ENCODE measurements at places on chromosomes 6 and 20.
A peak's percentile ranks its signal among the peaks of the same experiment; 100 is the strongest.

DNA sequence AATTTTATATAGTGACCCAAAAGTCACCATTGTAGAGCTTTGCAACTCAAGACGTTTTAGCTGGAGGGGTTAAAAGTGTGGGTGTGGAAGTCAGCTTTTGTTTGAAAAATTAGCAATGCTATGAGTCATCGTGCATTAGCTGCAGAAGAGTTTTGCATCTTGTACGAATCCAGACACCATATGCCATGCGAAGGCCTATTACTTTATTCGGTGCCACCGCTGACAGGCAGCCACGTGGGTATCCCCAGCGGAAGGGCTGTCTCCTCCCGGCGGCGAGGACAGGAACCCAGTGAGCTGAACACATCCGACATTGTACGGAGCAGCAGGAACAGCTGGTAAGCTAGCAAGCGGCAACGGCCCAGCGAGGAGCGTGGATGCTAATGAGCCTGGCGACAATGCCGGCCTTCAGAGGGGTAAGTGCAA lies 84.4 kb downstream of the INSM1 start:
- no peak for DNase-seq

DNA sequence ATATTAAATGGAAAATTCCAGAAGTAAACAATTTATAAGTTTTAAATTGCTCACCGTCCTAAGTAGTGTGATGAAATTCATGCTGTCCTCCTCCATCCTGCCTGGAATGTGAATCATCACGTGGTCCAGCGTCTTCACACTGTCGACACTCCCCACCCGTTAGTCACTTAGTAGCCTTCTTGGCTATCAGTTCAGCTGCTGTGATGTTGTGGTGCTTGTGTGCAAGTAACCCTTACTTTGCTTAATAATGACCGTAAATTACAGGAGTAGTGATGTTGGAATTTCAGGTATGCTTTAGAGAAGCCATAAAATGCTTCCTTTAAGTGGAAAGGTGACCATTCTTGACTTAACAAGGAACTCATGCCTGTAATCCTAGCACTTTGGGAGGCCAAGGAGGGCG lies 25.2 kb downstream of the RIOK1 start:
- no peak for DNase-seq

- DNase-seq = no peak
Observed at GRCh38 chr6:139862311-139862710, 487.9 kb upstream of the CITED2 start.

GRCh38 chr6:100915876-100916275 lies 34.7 kb upstream of the ASCC3 start:
- DNase-seq = no peak

DNA sequence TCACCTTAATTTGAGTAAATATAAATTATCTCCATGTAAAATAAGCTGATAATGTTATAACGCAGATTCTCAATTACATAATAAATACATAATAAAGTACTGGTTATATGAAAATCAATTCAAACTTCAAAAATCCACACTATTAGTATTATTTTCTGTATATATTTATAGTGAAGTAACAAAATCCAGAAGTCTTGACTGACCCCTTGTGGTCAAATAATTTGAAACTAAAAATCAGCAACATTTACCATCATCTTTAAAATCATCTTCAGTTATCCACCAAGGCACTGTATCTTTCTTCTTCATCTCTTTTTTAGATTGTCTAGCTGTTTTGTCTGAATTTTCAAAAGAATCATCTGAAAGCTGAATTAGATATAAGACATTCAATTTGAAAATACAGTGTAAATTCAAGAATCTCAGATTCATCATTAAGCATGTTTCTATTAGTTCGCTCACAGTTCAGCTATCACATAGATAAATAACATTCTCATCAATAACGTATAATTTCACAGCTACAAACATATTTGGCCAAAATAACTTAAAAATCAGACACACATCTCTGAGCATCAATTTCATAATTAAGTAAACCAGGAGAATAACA lies 6.5 kb downstream of the CEP162 start:
- DNase-seq = no peak

DNA sequence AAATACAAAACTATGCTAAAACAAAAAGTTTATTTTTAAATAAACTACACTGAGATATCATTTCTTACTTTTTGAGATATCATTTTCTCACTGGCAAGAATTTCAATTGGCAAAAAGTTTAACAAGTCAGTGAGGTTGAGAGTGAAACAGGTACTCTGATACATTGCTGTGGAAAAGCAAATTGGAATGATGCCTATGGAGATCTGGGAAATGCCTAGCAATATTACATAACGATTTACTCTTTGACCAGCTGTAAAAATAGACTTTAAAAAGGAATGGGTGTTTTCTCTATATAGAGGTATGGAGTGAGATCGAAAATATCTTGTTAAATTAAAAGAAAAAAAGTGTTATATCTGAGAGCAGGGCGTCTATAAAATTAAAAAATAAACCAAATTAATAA lies 16.9 kb downstream of the CGAS start:
- no peak for DNase-seq

- DNase-seq = no peak
Observed at GRCh38 chr6:32189742-32190053, 304 bp downstream of the PBX2 start.

DNA sequence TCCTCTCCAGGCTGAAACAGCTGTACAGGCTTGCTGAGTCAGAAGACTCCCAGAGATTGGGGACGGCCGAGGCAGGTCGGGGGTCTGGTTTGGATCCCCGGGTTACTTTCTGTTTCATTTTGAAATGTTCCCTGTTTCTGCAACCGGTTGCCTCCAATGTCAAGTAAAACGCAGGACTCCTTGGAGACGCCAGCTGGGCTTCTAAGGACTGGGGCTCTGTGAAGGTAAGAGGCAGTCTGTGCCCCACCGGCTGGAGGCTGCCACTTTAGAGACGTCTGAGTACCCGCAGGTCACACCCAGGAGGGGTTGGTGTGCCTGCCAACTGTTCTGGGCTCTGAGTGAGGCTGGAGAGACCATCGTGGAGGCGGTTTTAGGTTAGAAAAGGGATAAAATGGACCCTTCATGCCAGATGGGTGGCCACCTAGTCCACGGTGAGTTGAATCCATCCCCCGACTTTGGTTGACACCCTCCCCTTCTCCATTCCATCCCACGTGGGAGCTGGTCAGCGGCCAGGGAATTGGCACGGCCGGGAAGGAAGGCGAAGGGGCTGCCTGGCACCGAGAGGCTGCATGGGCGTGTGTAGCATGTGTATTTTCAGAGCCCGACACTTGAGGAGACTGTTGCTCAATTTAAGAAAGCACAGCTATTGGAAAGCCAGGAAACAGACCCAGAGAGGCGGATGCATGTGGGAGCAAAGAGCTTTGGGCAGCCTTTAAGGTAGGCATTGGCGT lies 240.9 kb downstream of the PHACTR1 start:
- DNase-seq = peak; percentile 2

GRCh38 chr6:100229512-100229911 lies 235.2 kb downstream of the SIM1 start:
- no peak for DNase-seq

DNA sequence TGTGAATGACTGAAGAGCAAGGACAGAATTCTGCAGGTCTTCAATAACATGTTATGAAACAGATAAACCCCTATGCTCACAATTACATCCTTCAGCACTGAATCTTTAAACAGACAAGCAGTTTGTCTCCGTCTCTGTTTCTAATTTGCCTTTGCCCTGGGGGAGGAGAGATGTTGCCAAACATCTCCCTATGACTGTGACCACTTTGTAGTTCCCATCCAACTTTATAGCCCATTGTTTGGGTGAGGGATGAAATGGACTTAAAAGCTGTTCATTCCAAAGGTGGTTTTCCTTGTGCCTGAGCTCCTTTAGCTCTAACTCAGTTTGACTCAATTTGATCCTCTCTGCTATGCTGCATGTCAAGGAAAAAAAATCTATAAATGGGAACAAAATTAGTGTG lies 19.5 kb upstream of the ADTRP start:
- no peak for DNase-seq

DNA sequence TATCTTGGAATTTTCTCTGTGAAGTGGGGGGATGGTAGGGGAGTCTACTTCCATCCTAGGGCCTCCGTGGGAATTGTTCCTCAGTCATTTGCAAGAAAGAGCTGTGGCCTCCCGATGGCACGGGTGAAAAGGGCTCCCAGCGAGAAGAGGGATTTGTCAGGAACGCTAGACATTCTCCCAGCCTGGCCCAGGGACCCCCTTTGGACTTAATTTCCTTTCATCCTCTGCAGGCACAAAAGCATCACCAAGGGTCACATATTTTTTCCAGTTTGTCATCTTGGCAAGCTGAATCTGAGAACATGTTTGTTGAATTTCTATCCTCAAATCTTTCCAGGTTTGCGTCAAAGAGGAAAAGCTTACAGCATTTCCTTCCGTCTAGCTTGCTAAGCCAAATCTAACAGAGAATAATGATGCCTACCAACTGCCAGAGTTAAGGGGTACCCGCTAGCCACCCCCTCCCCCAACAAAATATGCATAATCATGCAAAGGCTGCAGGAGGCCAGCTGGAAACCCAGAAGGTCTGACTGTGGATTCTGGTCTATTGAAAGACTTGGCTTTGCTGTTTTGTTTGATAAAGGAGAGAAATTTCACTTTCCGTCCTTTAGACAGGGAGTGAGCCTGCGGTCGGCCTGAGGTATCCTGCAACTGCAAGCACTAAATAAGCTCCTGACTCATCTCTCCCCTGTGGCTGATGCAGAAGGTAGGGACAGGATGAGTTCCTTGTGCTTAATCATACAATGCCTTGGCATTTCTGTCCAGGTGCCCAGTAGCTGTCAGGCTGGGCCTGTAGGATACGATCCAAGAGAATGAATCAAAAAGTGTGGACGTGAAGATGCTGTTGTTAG lies 23.1 kb downstream of the PSMG4 start:
- no peak for DNase-seq

- DNase-seq = no peak
Observed at GRCh38 chr6:16031278-16031981, 97.5 kb upstream of the MYLIP start.

DNA sequence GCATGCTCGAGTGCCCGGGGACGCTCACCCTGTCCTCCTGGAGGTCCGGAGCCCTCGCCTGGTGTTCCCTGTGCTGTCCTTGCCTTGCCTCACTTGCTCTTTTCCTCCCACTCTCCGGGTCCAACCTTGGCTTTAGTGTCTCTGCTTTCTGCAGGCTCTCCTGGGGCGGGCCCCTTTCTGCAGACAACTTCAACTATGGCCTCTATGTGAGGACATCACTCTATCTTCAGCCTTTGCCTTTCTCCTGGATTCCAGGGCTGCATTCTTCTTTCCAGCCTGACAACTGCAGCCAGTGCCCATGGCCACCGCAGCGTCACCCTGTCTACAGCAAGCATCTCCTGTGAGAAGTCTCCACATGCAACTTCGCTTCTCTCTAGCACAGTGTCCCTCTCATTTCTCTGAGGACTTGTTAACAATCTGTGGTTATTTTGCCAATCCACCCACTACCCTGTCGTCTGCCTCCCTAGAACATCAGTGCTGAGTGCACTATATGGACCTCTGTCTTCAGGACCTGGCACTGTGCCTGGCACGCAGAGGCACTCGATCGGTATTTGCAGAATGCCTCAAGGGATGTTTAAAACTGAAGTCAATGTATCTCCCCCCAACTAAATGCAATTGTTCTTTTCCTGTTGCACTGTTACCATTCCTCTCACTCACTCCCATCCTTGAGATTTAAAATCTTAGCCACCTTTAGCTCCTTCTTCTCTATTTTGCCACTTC lies 35.9 kb downstream of the FOXC1 start:
- no peak for DNase-seq

- no peak for DNase-seq
Observed at GRCh38 chr6:87945966-87946365, 101.7 kb upstream of the SPACA1 start.

- DNase-seq = no peak
Observed at GRCh38 chr6:157088841-157089240, 234.5 kb downstream of the TMEM242 start.

DNA sequence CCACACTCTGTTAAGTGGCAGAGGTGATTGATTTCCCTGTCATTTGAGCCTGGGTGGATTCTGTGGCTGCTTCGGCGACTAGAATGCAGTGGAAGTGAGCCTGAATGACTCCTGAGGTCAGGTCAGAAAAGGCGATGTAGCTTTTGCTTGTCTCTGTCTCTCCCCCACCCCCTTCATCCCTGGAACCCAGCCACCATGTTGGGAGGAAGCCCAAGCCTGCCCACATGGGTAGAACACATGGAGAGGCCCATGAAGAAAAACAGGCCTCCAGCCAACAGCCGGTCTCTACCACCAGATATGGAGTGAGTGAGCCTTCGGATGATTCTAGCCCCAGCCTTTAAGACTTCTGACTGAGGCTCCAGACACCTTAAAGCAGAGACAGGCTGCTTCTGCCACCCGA lies 181.0 kb downstream of the TFAP2C start:
- DNase-seq = no peak

DNA sequence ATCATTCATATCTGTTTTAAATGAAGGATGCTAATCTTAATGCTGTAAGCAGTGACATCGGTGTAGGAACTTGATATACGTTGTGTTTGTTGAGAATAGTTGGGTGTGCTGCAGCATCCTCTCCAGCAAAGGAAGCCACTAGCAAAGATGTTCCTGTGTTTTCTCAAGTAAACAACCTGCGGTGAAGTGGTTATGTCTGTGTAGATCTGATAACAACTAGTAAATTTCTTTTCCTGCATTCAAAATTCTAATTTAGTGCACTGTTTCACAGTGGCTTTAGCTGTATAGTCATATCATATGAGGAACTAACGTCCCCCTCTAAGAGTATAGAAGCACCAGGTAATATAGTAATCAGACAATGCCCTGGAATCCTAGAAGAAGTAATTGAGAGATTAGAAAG lies 38.7 kb downstream of the NCOA7 start:
- no peak for DNase-seq

DNA sequence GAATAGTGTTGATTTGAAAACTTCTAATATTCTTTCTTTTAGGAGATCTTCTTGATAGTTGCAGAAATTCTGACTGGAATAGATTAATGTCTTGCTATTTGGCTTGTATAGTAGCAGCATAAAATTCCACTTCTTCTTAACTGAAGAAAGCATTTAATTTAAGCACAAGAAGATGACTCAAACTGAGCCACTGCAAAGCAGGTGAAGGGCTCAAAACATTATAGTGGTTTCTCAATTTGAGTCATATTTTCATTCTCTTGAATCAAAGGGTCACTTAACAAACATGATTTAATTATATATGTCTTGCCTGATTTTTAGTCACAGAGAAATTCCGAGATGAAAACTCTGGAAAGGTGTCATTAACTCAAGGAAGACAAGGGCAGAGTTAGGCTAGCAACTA lies 239.3 kb downstream of the ZNF217 start:
- DNase-seq = no peak
